ENCODE measurements at places on chromosomes 3 and 15.

- DNase-seq = no peak
Observed at GRCh38 chr15:86591158-86591557, 511.5 kb downstream of the AGBL1 start.

DNA sequence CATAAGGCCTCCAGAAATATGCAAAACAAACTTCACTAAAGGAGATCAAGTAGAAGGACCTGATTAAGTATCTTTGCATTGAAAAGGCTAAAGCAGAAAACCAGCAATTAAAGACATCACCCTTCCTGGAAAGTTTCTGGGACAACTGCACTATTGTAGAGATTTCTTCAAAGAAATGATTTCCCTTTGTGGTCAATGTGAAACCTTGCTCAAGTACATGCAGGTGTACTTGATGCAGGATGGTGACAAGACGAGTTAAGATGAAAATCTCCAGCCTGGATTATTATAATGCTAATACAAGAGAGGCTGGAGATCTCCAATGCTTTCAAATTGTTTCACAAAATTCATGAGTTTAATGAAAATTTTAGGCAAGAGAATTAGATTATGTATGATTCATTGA is 208.4 kb downstream of the TIGIT start:
- DNase-seq = no peak

DNA sequence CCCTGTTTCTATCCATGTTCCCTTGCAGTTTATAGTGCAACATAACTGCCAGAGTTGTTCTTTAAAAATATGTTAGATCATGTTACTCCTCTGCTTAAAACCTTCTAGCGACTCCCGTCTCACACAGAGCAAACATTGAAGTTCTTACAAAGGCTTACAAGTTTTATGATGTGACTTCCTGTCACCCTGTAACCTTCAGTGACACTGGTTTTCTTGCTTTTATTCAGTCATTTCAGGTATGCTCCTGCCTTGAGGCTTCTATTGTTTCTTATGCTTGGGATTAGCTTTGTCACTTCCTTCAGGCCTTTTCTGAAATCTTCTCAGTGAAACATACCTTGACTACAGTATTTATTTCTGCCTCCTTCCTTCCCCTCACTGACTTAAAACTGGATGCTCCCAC is 252.1 kb downstream of the DOCK3 start:
- DNase-seq = no peak

GRCh38 chr3:41249318-41249717 is 50.0 kb downstream of the CTNNB1 start:
- DNase-seq = no peak

DNA sequence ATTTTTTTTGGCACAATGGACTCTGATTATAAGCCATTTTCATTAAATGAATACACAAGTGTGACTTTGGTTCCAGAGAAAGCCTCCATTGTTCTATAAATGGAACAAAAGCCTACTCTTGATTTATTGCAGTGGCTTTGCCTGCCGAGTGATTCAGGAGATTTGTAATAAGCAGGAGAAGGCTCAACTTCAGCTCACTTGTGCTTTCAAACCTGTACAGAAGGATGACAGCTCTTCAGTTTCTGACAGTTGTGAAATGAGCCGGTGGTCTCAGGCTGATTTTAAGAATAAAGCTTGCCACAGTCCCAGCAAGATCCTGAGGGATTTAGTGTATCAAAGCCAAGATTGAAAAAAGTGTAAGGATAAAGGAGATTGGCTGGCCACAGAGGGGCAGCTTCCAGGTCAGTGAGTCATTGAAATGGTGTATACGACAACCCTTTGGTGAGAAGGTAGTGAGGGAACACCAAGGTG is 438.8 kb upstream of the TGFBR2 start:
- no peak for DNase-seq

All from NCI-H524 treated with DMSO at 0.1 percent for 48 hours (cell line).